Stimulated activated CD8-positive, alpha-beta memory T cell treated with anti-CD3 and anti-CD28 coated beads, Interleukin-7, amount 100 ng/mL, for 1 hour (primary cell): ENCODE measurements at places on chromosomes 2 and 18.

DNA sequence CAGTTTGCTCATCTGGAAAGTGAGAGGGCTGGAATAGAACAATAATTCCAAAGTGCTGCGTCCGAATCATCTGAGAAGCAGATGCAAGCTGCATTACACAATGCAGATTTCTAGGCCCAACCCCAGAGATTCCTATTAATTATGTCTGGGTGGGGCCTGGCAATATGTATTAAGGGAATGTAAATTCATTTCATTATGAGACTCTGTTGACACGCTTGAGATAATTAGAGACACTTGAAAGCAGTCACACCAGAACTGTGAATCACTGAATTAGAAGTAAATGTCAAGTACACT, 54.7 kb upstream of the HK2 start:
- no peak for DNase-seq

- DNase-seq = no peak
Observed at GRCh38 chr2:234929002-234929401, 22.8 kb upstream of the SH3BP4 start.

DNA sequence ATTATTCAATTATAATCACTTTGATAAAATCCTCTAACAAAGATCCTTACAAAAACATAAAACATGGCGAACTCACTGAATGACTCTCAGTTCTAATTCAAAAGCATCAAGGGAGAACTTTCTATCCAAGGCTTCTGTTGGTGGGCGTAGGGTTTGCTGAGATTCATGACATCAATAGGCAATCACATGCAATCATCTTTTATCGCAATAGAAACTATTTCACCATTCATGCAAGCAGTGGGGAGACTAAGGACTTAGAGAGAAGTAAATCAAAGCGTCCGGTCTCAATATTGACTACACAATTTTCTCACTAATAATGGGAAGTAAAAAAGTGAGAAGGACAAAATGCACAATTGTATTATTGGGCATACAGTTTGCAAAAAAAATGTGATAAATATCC, 168.7 kb downstream of the SCG2 start:
- DNase-seq = no peak

DNA sequence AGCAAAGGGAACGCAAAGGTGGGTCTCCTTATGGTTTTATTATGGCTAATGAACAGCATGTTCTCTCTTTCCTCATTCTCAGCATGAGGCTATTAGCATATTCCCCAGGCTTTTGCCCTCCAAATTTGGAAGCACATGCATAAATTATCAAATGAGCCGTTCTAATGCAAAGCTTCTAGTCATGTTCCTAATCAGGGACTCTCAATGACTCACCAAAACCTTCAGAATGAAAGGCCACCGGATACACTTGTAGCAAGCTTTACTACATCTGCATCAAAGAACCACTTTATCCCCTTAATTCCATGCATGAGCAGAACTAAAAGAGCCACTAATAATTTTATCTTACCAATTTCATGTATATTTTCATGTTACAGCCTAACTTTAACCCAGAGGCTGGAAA, 310.5 kb downstream of the LRATD1 start:
- DNase-seq = no peak

- no peak for DNase-seq
Observed at GRCh38 chr2:71834796-71835195, 312.9 kb downstream of the CYP26B1 start.

DNA sequence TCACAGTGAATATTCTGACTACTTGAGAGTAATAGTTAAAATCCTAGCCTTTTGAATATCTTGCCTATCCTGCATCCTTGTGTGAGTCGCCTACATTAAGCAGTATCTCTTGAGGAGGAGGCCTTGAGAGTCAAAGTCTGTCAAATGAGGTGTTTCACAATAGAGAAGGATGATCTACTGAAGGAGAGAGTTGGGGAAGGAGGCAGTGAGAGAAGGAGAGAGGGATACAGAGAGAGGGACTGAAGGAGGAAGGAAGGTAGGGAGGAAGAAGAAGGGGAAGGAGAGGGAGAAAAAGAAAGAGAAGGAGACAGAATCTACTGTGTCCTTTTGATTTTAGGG, 123.6 kb upstream of the CYP26B1 start:
- no peak for DNase-seq

DNA sequence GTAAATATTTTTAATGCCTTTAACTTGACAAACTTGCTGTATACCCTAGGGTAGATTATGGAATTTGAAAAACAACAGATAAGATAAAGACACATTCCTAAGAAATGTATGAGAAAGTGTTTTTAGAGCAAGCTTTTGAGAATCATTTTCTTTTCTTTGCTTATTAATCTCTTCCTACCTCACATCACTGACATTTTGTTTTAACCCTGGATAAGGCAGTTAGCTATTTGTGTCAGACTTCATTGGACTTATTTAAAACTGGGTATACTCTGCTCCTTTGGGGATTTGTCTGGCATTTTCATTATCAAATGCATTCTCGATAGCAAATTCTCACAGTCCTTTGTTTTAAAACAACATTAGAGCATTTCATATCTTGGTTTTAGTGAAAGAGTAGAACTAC, 17.2 kb downstream of the EML4 start:
- no peak for DNase-seq

- DNase-seq = no peak
Observed at GRCh38 chr2:215845839-215846586, 167.3 kb downstream of the MREG start.

DNA sequence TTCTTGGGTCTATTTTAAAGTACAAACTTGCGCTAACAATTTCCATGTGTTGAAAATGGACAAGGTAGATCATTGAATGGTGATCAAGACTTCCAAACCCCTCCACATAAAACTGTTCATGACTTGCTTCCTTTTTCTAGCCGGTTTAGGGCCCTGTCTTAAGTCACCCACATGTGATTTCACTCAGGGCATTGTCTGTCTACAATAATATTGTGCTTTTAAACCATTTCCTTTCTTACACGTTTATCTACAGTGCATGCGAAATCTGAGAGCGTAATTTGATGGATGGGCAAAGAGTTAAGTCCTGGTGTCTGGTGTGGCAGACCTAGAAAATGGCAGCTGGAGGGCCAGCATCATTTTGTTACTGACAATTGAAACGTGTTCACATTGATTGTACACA, 2.0 kb upstream of the ZNF516 start:
- no peak for DNase-seq

- DNase-seq = no peak
Observed at GRCh38 chr2:169716238-169716886, 17.3 kb upstream of the KLHL23 start.

DNA sequence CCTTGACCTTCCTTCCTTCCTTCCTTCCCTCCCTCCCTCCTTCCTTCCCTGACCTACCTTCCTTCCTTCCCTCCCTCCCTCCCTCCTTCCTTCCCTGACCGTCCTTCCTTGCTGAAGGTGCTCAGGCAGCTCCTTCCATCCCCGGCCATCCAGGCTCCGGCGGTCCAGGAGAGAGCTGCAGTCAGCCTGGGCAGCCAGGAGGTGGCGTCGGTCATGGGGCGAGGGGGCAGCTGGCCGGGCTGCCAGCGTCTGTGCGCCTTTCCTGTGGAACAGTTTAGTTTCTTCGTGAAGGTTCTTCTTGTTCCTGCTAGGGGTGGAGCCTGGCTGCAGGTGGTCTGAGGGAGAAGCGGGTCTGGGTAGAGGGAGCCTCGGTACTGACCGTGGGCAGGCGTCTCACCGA, 15.7 kb downstream of the GPR35 start:
- DNase-seq = no peak

GRCh38 chr2:111705239-111705638, 178.8 kb downstream of the ANAPC1 start:
- no peak for DNase-seq

GRCh38 chr2:238305092-238305862, 15.0 kb upstream of the TRAF3IP1 start:
- no peak for DNase-seq

- no peak for DNase-seq
Observed at GRCh38 chr2:18845854-18846445, 256.6 kb upstream of the NT5C1B start.

GRCh38 chr18:40921845-40922629, 1033.0 kb upstream of the PIK3C3 start:
- DNase-seq = no peak

DNA sequence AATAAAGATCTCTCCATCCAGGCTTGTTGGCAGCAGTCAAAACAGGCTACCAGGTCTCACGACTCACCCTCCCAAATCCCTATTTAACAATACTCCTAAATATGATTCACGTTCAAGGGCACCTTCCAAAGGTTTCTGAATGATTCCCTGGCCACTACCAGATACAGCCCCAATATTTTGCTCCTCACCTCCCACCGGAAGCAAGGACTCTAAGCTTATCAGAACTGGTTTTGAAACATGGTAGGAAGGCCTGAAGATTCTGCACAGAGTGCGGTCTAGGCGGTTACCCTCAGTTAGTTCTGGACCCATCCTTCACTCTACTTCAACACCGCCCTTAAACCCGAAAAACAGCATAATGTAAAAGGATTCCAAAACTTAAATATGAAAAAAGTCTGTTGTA, 5.2 kb downstream of the PPP4R1 start:
- no peak for DNase-seq

DNA sequence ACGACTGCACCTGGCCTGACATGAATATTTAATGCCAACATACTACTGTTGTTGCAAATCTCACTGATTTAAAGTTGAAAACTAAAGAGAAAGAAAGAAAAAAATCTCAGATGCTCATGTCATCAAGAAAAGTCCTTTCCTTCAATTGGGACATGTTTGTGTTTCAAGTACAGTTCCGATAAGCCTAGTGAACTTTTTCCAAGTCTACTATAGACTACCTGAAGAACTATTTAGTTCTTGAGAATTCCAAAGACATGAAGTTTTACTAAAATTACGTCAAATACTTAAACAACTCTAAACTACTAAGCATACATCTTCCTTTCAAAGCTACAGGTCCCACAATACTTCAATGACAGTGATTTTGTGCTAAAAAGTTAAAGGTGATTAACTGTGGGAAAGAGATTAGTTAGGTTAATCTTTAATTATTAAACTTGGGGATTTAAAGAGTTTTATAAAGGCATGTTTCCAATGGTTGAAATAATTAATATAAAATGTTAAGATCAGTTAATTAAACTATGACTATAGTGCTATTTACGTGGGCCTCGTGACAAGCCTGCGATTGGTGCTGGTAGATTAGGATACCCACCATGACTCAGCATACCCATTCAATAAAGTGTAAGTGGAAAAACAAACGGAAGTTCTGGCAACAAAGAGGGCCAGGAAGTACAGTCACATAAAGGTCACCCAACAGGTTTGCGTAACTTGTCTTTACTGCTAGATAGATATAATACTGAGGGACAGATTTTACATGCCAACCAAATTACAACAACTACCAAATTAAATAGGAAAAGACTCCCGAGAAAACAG, 55.5 kb downstream of the SEPTIN10 start:
- no peak for DNase-seq

- DNase-seq = no peak
Observed at GRCh38 chr2:176297067-176297466, 27.8 kb downstream of the MTX2 start.

DNA sequence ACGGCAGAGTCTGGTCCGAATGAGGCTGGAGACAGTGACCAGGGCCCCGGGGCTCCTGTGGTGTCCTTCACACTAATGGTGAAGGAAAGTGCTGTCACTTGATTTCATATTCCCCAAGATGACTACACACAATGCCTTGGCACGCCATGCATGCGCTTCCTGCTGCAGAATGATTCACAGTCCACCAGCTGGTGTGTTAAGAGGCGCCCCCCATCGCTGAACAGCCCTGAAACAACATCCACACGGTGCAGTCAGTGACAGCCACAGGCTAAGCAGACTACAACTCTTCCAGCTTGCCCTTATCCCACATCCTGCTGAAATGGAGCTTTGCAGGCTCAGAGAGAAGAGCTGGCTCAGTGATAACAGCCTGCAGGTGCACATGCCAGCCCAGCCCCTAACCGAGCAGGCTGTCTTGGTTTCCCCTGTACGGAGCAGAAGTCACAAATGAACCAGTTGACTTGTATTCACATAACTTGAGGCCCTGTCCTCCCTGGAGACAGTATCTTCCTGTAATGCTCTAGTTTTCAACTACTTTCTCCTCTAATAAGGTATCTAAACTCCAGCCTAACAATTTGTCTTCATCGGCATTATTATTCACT, 24.3 kb upstream of the CDH20 start:
- DNase-seq = no peak

GRCh38 chr18:7568426-7568825, 1.3 kb downstream of the PTPRM start:
- no peak for DNase-seq

GRCh38 chr2:66888791-66889631, 454.1 kb downstream of the MEIS1 start:
- DNase-seq = no peak

GRCh38 chr18:12828116-12829051, 55.7 kb downstream of the PTPN2 start:
- DNase-seq = no peak

GRCh38 chr2:109436610-109437225, 177.0 kb downstream of the SEPTIN10 start:
- DNase-seq = no peak

DNA sequence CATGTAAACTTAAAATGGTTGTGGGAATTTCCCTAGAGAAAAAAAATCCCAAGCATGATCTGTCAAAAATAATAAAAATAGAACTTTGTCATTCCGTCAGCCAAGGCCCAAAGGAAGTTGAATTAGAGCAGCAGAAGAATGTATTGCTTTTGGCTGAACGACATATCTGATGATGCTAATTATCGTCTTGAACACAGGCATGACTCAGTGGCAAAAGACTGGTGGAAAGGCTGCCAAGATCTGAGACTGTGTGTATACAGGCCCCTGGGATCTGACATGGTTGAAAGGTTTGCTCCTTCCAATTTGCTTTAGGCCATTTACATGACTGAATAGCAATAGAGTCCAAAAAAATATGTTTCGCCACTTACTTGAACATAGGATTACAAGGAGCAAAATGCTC, 1057.1 kb upstream of the CRIM1 start:
- DNase-seq = no peak
